ENCODE measurements at places on chromosomes 7 and 10. TPM values are rescaled to one million over a fixed set of nuclear protein-coding genes. Genes with fewer than 3 reads are reported as not detected.

DNA sequence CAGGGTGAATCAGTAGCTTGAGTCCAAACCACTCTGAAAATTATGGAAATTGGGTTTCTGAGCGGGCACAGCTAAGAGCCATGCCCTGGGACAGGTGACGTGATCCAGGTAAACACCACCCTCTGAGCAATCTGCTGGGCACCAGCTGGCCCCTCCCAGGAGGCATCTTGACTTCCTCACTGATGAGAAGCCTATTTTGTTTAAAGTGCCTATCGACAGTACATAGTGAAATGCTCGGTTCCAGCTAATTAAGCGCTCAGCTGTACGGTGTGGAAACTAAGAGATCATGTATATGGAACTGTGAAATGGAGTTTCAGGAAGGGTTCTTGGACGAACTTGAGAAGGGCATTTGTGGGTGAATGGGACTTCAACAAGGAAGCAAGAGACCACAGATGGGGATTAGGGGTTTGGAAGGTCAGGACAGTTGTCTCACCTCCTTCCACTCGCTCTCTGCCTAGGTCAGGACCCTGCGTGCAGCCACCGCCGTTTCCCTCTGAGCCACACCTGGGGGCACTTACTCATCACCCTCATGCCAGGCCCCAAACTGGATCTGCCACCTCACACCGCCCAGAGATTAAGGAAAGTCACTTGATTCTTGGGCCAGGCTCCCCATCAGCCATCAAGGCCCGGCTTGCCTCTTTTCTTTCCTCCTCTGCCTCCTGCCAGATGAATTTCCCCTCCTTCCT is 3.2 kb downstream of the ITPRIP start:
- H3K4me1 ChIP-seq, result peaks cover 28% of the 10 kb centered on the region
- peaks cover 2% of the 10 kb centered on the region for H3K36me3 ChIP-seq

DNA sequence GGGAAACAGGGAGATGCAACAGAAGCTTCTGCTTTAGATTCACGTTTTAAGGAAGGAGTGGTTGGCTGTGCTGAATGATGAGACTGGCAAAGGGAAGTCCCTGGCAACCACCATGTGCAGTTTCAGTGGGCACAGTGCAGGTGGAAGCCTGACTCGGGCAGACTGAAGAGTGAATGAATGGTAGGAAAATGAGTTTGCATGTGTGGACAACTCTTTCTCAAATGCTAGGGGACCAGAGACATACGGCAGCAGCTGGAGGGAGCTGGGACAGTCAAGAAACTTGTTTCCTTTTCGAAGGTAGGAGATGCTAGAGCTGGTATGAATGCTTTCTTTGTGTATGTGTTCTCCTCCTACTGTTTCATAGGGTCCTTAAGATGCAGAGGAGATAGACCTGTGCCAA is 29.0 kb downstream of the PODXL start:
- peaks cover 13% of the 10 kb centered on the region for H3K4me1 ChIP-seq
- H3K27ac ChIP-seq, result no peak overlapping the region
- H3K4me3 ChIP-seq, result peak overlapping the region; percentile 6
- H3K27me3 ChIP-seq, result no peaks in the 10 kb centered on the region

DNA sequence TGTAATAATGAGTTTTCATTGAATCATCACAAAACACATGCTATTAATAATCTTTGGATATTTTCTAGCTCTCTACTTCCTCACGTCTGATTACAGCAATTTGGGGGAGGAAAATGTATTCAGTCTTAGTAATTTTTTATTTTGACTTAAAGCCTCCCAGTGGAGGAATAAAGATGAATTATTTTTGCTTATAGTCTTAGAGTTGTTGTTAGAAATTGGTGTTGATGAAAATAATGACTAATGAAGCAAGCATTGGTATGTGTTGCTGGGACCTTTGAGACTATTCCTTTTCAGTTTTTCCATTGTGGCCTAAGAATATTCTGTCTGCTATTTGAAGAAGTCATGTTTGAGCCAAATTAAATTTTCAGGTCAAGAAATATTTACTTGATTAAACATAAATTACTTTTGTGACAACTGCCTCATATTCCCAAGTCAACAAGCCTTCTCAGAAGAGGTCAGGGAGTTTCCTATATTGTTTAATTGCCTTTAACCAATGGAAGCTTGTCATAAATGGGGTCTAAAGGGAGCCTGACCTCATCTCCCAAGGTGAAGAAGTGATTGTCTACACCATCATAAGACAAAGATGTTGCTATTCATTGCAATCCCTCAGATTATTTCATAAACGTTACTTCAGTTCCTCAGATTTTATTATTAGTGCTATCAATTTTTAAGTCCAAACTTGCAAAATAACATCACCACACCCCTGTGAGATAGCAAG is 90.0 kb downstream of the ST7 start:
- no peak for DNase-seq
- no peaks in the 10 kb centered on the region for H3K4me1 ChIP-seq
- no peak overlapping the region for H3K27ac ChIP-seq
- H3K4me3 ChIP-seq, result no peak overlapping the region

DNA sequence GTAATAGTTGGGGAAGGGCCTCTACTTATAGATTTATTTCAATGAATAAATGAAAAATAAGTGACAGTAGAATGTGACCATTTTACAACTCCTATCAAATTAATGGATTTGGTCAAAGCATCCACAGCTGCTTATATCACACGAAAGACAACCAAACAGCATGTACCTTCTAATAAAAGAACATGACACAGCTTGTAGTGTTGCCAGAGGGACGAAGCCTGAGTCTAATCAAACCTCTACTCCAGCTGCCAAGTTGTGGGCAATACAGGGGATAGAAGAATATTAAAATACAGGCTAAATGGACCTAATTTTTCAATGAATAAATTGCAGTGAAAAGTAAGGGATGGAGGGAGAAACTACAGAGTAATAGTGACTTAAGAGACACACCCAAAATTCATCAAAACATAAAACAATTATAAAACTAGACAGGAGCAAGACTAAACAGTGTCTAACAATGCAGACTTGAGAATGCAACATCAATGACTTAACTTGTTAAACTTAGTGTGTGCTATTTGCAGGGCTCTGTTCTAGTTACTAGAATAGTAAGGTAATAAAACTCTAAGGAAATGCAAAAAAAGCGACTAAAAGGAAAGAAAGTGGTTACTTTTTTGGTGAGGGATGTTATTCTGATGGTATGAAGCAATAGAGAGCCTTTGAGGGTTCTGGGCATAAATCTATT is 853.8 kb downstream of the GRM8 start:
- no peaks in the 10 kb centered on the region for H3K36me3 ChIP-seq
- no peak overlapping the region for H3K27ac ChIP-seq
- H3K4me1 ChIP-seq, result no peaks in the 10 kb centered on the region
- H3K4me3 ChIP-seq, result no peak overlapping the region

GRCh38 chr7:127873715-127874636 is 157.3 kb downstream of the LRRC4 start:
- no peaks in the 10 kb centered on the region for H3K4me1 ChIP-seq
- H3K27me3 ChIP-seq, result no peaks in the 10 kb centered on the region
- H3K4me3 ChIP-seq, result no peak overlapping the region
- DNase-seq, result no peak
- no peaks in the 10 kb centered on the region for H3K36me3 ChIP-seq

Gene ACBD7
- total RNA-seq, result 22.0 TPM

Gene STAG3
- 3.1 TPM for total RNA-seq

Gene RBP3
- not detected for total RNA-seq
